ENCODE measurements at places on chromosomes 7 and 10.
A peak's percentile ranks its signal among the peaks of the same experiment; 100 is the strongest.

DNA sequence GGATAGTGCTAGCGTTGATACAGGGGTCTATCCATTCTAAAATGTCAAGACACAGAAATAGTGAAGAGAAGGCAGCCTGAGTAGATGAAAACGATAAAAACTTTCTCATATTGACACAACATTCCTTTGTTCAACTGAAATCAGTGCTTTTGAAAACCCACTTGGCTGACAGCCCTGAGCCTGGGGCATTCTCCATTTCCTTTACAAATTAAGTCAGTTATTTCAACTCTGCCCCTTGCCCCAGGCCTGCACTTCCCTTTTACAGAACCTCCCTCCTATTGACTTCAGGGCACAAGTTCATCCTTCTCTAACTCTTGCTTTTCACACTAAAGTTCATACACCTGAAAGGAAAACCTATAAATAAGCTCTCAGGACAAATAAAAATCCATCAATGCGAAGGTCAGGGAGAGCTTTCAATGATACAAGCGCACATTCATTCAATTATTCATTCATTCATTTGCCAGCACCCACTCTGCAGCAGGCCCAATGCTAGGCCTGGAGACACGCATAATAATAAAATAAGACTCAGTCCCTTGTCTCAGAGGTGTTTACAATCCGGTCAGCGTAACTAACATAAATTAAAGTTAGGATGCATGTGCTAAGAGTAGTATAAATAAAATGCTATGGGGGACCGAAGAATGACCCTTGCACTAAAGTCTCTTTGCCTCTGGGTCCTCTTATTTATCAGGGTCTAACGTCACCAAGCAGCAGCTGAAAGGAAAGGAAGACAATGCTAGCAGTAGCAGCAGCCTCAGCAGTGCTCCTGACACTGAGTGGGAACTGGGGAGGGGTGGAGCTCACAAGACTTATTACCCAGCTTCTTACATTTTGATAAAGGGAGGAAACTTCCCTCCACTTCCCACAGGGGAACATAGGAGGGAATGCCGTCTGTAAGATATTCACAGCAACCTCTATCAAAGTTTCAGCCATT, 134.8 kb downstream of the PDE1C start:
- DNase-seq = no peak

DNA sequence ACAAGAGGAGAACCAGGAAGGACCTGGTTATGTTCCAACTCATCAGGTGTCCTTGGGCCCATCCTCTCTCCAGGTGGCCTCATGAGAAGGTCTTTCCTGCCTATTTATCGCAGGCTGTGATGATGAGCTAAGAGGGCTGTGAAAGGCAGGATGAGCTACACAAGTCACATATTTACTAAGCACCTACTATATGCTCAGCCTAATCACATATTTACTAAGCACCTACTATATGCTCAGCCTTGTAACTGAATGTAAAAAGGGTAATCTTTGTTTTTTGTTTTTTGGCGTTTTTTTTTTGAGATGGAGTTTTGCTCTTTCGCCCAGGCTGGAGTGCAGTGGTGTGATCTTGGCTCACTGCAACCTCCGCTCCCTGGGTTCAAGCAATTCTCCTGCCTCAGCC, 44.2 kb upstream of the NPFFR1 start:
- peak; percentile 26 for DNase-seq

DNA sequence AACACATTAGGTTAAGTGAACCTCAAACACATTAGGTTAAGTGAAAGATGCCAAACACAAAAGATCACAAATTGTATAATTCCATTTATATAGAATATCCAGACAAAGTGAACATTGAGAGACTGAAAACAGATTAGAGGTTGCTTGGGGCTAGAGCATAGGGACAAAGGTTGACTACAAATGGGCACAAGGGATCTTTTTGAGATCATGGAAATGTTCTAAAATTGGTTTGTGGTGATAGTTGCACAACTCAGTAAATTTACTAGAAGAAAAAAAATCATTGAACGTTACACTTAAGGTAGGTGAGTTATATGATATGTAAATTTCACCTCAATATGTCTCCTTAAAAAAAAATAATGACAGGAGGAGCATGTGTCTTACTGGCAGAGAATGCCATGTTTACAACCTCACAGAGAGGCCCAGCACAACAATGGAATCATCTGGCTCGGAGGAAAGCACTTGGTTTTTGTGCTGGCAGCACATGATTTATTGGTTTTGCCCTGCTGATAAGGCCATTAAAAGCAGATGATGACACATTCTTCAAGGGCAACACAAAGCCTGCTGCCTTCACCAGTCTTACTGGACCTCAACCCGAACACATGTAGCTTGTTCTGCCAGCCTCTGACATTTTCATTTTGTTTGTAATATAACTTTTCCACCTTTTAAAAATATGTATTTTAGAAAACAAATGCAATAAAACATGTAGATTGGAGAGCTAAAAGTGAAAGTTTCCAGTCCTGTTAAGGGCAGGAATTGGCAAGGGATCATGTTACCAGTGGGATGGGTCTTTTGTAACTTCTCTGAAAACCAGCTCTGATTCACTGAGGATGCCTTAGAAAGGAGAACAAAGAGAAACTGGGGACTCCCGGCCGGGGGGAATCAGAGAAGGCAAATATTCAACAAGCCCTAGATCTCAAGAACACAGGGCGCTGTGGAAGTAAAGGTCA, 11.9 kb upstream of the LMOD2 start:
- DNase-seq = peak; percentile 92

DNA sequence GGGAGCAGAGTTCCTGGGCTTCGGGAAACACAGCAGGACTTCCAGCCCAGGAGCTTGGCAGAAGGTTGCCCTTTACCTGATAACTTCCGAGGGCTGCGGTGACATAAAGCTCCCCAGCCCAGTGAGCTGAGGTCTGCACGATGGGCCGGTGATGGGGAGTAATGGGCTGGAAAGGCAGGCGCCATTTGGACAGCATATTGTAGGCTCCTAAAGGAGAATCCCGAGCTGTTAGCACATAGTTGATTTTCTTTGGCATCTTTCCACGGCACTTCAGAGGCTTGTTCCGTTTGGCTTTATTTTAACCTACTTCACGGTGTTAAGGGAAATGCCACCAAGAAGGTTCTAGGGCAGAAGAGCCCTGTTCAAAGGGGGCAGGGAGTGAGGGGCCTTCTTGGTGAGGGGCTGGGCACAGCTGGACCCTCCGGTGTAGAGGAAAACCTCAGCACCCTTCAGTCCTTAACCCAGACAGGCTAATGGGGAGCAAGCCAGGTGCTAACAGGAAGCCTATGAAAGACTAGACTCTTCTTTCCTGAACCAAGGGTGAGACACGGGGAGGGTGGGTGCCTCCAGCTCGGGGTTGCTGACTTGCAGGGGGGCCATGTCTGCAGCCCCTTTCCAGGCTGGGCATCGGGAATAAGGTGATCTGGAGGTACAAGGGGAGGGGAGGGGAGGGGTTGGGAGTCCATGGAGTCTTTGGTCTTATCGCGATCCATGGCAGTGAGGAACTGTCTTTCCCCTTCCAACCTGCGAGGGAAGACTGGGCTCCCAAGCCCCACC, 347.7 kb downstream of the GLRX3 start:
- DNase-seq = no peak
